ENCODE measurements at places on chromosomes 5 and 9.

DNA sequence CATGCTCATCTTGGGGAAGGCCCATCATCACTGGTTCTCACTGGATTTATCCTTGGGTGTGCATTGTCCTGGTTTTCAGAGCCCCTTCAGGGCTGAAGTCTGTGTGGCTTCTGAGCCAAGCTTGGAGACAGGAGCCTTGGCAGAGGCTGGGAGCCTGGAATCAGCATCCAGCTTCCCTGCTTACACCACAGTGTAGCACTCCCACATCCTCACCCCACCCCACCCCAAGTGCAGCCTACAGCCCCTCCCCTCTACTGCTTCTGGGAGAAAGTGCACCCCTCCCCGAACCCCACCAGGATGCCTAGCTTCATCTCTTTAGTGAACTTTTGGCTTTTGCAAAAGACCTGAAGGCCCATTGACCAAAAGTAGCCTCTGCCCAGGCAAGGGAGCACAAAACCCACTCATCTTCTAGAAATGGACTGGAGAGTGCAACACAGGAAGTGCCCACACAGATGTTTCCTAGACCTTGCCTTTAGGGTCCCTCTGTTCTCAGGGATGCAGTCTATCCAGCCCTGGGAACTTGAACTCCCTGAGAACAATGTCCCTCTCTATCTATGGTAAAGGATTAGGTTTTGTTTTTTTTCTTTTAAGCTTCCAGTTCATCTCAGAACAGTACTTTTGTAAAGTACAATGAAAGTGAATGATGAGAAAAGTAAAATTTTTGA is 189.7 kb downstream of the PALM2AKAP2 start:
- H3K4me1 ChIP-seq, result peaks cover 18% of the 10 kb centered on the region
- H3K4me3 ChIP-seq, result no peak overlapping the region
- H3K27me3 ChIP-seq, result no peaks in the 10 kb centered on the region

DNA sequence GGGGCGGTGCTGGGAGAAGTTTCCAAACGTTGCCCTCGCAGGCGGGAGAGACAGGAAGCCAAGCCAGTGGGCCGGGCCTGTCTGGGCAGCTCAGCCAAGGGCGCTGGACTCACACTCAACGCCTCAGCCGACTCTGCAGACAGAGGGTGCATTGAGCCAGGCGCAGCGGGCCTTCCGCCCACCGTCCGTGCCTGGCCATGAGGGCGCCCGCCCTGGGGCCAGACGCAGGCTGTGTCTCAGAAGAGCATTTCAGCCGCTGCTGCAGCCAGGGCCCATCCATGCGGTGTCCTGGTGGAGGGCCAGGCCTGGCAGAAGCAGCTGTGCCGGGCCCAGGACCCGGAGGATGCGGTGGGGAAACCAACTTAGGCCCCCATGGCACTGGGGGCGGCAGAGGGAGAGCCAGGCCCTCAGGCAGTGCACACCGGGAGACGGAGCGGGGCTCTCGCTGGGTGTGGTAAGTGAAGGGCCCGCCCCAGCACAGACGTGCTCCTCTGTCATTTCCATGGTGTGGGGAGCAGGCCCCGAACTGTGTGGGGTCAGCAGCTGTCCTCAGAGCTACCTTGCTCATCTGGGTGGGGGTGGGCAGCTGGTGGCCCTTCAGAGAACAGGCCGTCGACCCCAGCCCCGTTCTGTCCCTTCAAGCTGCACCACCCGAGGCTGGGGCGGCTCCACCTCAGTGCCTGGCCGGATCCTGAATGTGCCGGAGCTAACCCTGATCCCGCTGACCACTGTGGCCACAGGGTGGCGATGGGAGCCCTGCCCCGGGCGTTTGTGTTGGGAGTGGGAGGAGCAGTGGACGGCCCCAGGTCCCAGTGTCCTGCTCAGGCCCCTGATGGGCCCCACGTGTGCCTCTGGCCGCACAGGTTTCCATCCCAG is 18.0 kb downstream of the DNLZ start:
- no peak overlapping the region for H3K27ac ChIP-seq
- H3K4me1 ChIP-seq, result peaks cover 25% of the 10 kb centered on the region
- H3K27me3 ChIP-seq, result no peaks in the 10 kb centered on the region
- peaks cover 30% of the 10 kb centered on the region for H3K36me3 ChIP-seq

GRCh38 chr9:87711857-87712800 is 13.8 kb upstream of the CTSL start:
- H3K4me1 ChIP-seq, result peaks cover 1% of the 10 kb centered on the region
- H3K27me3 ChIP-seq, result no peaks in the 10 kb centered on the region
- H3K4me3 ChIP-seq, result no peak overlapping the region
- no peak overlapping the region for H3K27ac ChIP-seq
- H3K36me3 ChIP-seq, result peaks cover 31% of the 10 kb centered on the region
- DNase-seq, result no peak

DNA sequence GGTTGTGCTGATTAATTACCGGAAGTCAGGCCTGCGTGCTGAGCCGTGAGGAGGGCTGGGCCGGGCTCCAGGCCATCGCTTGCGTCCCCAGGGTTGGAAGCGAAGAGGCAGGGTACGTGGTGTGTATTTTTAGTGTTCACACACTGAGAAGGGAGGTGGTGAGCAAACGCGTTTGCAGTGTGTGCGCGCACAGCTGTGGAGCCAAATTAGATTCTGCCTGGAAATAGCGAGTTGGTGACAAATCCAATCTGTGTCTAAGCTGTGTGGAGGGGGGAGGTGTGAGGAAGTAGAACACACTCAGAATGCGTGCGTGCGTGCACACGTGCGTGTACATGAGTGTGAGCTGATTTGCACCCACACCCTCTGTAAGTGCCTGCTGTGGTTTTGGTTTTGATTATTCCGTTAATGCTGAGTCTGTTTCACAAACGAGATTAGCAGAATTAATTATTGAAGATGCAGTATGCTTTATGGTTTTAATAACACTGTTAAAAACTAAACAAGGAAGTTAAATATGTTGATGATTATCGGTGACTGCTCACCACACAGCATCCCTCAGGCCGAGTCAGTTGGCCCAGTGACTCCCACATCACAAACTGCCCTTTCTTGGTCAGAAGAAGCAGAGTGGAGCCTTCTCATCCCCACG is 111.8 kb upstream of the FCN2 start:
- no peak for DNase-seq
- no peaks in the 10 kb centered on the region for H3K4me1 ChIP-seq
- no peak overlapping the region for H3K27ac ChIP-seq
- peaks cover 16% of the 10 kb centered on the region for H3K27me3 ChIP-seq
- peak overlapping the region; percentile 4 for H3K4me3 ChIP-seq

DNA sequence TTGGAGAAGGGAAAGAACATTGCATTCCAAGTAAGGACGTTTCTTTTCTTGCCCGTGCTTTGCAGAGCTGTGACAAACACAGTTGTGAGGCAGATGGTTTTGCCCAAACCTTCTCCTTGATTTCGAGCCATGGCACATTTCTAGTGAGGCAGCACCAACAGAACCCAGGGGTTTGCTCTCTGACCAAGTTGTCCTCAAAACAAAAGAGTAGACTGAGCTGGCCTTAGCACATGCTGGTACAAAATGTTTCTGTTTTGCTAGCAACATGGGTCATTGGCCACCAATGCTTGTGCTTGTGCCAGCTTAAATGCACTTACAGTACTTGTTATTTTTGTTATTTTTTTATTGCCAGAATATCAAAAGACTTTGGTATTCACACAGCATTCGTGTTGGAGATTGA is 328.8 kb downstream of the GADD45G start:
- H3K36me3 ChIP-seq, result no peaks in the 10 kb centered on the region
- H3K4me3 ChIP-seq, result no peak overlapping the region
- no peak overlapping the region for H3K27ac ChIP-seq
- no peaks in the 10 kb centered on the region for H3K27me3 ChIP-seq
- peaks cover 2% of the 10 kb centered on the region for H3K4me1 ChIP-seq

- H3K4me3 ChIP-seq, result no peak overlapping the region
- peaks cover 2% of the 10 kb centered on the region for H3K36me3 ChIP-seq
- H3K4me1 ChIP-seq, result peaks cover 2% of the 10 kb centered on the region
- no peak for DNase-seq
- no peak overlapping the region for H3K27ac ChIP-seq
Measured at GRCh38 chr5:154209591-154210081, 19.1 kb downstream of the GALNT10 start.

DNA sequence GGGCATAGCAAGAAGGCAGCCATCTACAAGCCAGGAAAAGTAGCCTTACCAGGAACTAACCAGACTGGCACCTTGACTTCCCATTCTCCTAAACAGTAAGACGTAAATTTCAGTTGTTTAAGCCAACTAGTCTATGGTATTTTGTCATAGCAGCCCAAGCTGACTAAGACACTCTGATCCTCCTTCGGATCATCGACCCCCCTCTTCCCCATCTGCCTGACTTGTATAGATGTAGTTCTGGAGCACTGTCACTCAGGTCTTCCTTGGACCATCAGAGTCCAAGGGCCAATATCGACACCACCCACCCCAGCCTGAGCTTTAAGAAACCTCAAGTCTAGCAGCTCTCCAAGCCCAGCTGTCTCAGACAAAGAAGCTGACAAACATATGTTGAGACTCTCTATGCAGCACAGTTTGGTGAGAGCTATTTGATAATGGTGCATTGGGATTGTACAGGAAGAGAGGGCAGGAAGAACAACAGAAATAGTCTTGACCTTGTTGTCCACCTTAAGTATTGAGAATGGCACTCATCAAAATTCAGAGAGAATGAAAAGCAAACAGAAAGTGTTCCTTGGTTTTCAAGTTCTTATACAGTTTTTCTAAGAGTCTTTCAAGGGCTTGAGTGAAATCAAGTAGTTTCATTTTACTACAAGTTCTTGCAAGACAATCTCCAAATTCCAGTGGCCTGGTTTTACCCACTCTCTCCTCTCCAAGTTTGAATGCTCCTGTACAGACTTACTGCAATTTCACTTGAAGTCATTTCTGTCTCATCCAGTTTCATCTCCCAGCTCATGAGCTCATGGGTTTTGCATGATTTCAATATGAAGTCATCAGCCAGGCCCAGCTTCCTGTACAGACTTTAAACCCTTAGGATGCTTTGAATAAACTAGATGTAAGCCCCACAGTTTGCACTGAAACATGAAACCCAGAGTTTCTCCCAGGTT is 122.3 kb upstream of the RAI14 start:
- H3K27me3 ChIP-seq, result no peaks in the 10 kb centered on the region
- no peaks in the 10 kb centered on the region for H3K36me3 ChIP-seq
- H3K4me1 ChIP-seq, result peaks cover 5% of the 10 kb centered on the region
- no peak for DNase-seq
- H3K4me3 ChIP-seq, result no peak overlapping the region

DNA sequence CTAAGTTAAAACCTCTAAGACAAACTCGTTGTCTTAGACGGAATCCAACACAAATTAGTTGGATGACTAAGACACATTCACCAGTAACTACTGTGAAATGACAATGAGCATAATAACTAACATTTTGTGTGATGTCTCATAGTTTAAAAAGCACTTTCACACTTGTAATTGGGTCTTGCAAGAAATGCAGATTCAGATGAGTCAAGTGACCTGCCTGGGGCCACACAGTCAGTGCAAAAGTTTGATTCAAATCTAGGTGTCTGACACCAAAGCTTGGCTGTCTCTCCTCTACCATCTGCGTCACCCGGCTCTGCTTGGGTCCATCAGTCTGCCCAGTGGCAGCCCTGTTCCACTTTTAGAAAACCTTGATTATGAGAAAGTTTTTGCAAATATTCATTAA is 143.7 kb downstream of the TTLL11 start:
- peaks cover 3% of the 10 kb centered on the region for H3K4me1 ChIP-seq
- no peak for DNase-seq
- no peak overlapping the region for H3K27ac ChIP-seq
- no peaks in the 10 kb centered on the region for H3K36me3 ChIP-seq

- no peaks in the 10 kb centered on the region for H3K27me3 ChIP-seq
- no peak overlapping the region for H3K27ac ChIP-seq
- peaks cover 5% of the 10 kb centered on the region for H3K36me3 ChIP-seq
- no peak overlapping the region for H3K4me3 ChIP-seq
Measured at GRCh38 chr9:120689860-120690259, 24.4 kb downstream of the MEGF9 start.

- no peaks in the 10 kb centered on the region for H3K36me3 ChIP-seq
- H3K27ac ChIP-seq, result no peak overlapping the region
- DNase-seq, result peak; percentile 60
- peaks cover 9% of the 10 kb centered on the region for H3K4me1 ChIP-seq
- H3K27me3 ChIP-seq, result no peaks in the 10 kb centered on the region
Measured at GRCh38 chr9:93827545-93828330, 127.4 kb downstream of the BARX1 start.

DNA sequence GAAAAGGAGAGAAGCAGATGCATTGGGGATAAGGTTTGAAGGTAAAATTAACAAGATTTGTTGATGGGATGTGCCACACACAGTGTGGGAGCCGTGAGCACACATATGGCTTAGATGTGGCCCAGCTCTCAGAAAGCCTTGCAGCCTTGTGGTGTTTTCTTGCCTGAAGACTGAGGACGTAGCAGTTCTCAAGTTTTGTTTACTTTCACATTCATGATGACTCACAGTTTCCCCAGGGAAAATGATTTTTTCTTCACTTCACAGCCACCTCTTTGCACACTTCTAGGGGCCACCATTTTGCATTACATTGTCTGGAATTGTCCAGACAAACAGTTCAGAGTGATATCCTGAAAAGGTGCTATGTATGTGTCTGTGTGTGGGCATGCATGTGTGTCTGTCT is 126.2 kb downstream of the BASP1 start:
- H3K4me1 ChIP-seq, result no peaks in the 10 kb centered on the region
- no peaks in the 10 kb centered on the region for H3K27me3 ChIP-seq
- no peak overlapping the region for H3K27ac ChIP-seq
- no peak overlapping the region for H3K4me3 ChIP-seq
- H3K36me3 ChIP-seq, result no peaks in the 10 kb centered on the region
- no peak for DNase-seq

GRCh38 chr5:151097820-151098767 is 17.3 kb upstream of the TNIP1 start:
- peaks cover 5% of the 10 kb centered on the region for H3K36me3 ChIP-seq
- no peak overlapping the region for H3K4me3 ChIP-seq
- peaks cover 5% of the 10 kb centered on the region for H3K4me1 ChIP-seq

GRCh38 chr9:132014218-132014805 is 65.4 kb downstream of the MED27 start:
- peaks cover 2% of the 10 kb centered on the region for H3K4me1 ChIP-seq
- no peak overlapping the region for H3K4me3 ChIP-seq
- H3K27ac ChIP-seq, result no peak overlapping the region
- H3K36me3 ChIP-seq, result peaks cover 8% of the 10 kb centered on the region
- DNase-seq, result no peak
- H3K27me3 ChIP-seq, result no peaks in the 10 kb centered on the region

DNA sequence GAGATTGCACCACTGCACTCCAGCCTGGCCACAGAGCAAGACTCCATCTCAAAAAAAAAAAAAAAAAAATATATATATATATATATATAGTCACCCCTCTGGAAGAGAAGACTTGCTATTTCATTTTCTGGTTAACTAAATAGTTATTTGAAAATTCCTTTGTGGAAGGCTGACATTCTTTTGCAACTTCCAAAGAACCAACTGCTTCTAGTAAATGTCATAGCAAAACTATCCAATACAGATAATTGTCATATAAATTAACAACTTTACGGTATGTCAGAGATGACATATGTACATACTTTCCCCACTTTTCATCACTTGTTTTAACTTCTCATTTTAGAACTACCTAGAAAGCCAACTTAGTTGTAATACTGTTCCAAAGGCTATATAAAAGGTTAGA is 50.9 kb downstream of the PRUNE2 start:
- H3K4me3 ChIP-seq, result no peak overlapping the region
- H3K4me1 ChIP-seq, result no peaks in the 10 kb centered on the region
- no peaks in the 10 kb centered on the region for H3K36me3 ChIP-seq
- H3K27ac ChIP-seq, result no peak overlapping the region
- no peaks in the 10 kb centered on the region for H3K27me3 ChIP-seq
